ENCODE measurements at places on chromosomes 2 and 18. TPM values are rescaled to one million over a fixed set of nuclear protein-coding genes. Genes with fewer than 3 reads are reported as not detected.

Gene NT5DC4
- not detected for total RNA-seq

Gene MPPE1
- total RNA-seq = 20.0 TPM

Gene VPS4B
- 20.4 TPM for total RNA-seq

Gene FLACC1
- total RNA-seq = not detected

Gene TMEM37
- total RNA-seq = 7.6 TPM

Gene DSG1
- not detected for total RNA-seq

Gene MC4R
- not detected for total RNA-seq

Gene ARID5A
- 8.3 TPM for total RNA-seq

Gene CRYGD
- total RNA-seq = not detected

Gene MRPS5
- 35.1 TPM for total RNA-seq

Gene CD207
- not detected for total RNA-seq

Gene SLC66A3
- total RNA-seq = 58.1 TPM

Gene MTA3
- total RNA-seq = 16.5 TPM

Gene SLC4A3
- 9.3 TPM for total RNA-seq

Gene CCDC85A
- total RNA-seq = 0.43 TPM

Gene SAP130
- 5.4 TPM for total RNA-seq

Gene CNOT9
- total RNA-seq = 39.3 TPM

Gene UGT1A8
- total RNA-seq = not detected

Gene DNAH7
- 0.35 TPM for total RNA-seq

Gene NTSR2
- total RNA-seq = not detected

Gene PCARE
- total RNA-seq = not detected

Gene UGT1A4
- not detected for total RNA-seq

Gene FAP
- 62.3 TPM for total RNA-seq

Gene VWC2L
- not detected for total RNA-seq

Measured in pericardium fibroblast (primary cell).